ENCODE measurements at places on chromosomes 11 and 22.

DNA sequence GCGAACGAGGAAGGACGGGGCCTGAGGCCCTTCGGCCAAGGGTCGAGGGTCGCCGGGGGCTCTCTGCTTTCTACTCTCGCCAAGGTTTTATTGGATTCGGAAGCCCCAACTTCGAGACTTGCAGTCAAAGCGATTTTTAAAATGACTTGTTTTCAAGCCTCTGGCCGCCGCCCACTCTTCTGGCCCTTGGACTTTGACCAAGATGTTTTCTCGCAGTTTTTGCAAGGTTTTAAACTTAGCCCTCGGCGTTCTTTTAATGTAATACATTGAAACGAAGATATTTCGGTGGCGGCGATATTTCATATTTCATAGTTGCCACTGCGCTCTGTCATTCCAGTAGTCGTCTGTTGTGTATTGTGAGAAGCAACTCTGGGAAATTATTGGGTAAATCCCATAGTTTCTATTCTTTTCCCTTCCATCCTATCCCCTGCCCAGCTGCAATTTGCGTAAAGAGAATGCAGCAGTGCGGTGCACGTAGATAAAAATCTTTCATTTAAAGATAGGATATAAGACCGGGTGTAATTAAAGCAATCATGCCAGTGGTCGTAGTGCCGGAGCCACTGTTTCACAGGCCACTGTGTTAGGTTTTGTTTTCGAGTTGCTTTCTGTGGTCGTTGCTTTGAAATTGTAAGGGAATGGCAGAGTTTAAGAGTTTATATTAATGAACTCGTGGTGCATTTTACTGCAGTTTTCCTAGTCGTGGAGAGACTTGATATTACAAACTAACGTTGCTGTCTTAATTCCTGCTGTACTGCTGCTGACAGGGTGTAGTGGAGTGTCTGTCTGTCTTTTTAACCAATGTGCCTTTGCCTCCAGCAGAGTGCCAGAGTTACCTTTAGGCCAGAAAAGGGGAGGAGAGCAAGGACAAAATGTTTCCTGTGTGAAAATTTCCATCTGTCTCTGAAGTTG, 702 bp downstream of the BIRC2 start:
- peak; percentile 53 for DNase-seq

- DNase-seq: peak; percentile 61
Measured at GRCh38 chr11:47980088-47980906, at the start of gene PTPRJ. TSS of gene PTPRJ (plus strand) at chr11:47980559. CDS start at chr11:47980913, 354 bp downstream.

- DNase-seq: no peak
Measured at GRCh38 chr11:126359431-126360048, 4.1 kb downstream of the ST3GAL4 start.

DNA sequence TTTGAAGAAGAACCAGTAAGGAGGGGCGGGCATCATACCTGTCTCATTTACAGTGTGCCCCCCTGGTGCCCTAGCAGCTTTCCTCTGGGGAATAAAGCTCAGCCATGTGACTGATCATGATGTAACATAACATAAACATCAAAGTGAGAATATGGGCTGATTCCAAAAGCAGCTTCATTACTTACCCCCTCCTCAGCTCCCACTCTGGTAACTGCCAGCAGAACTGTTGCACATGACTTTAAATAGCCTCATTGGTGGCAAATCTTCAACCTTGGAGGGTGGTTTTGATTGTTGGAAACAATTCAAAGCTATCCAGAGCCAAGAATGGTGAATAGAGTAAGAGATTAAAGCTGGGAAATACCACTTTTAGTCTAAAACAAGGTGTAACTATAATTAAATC, 384.6 kb downstream of the BUD13 start:
- no peak for DNase-seq

- DNase-seq: no peak
Measured at GRCh38 chr11:122516686-122517085, 138.8 kb upstream of the UBASH3B start.

DNA sequence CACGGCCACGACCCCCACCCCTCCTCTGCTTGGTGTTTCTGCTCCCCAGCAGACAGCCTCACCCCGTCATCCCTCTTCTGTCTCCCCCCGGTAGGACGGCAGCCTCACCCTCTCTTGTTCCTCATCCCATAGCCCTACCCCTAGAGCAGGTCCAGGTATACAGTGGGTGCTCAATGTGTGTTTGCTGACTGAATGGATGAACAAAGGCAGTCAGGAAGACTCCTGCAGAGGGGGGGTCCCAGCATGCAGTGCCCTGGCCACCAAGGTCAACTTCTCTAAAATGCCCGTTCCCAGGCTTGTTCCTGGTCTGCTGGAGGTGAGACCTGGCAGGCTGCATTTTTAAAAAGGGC, 34.7 kb upstream of the FADD start:
- DNase-seq: no peak

- no peak for DNase-seq
Measured at GRCh38 chr11:69339041-69339733, 45.2 kb downstream of the MYEOV start.

- DNase-seq: no peak
Measured at GRCh38 chr11:63563201-63564055, at the start of gene PLAAT2. TSS of gene PLAAT2 (minus strand) at chr11:63563379. CDS start at chr11:63563324, 55 bp downstream.

- DNase-seq: no peak
Measured at GRCh38 chr11:30508594-30508993, 77.6 kb downstream of the MPPED2 start.

All from ELR (cell line).